ENCODE measurements at places on chromosomes 6 and 20.

GRCh38 chr20:31494131-31494530, 19.0 kb downstream of the REM1 start:
- no peak for DNase-seq

GRCh38 chr6:34508425-34508824, 42.5 kb downstream of the PACSIN1 start:
- DNase-seq, result no peak

DNA sequence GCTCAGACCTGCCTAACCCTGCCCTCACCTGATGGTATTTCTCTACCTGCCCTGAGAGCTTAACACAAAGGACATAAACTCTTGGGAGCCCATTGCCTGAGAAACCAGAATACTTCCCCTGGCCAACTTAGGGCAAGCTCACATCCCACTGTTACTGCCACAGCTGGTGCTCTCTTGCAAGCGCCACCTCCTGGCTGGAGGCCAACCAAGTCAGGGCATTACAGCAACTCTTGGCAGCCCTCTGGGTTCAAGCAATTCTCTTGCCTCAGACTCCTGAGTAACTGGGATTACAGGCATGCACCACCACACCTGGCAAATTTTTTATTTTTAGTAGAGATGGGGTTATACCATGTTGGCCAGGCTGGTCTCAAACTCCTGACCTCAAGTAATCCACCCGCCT, 70.1 kb downstream of the HECA start:
- no peak for DNase-seq

DNA sequence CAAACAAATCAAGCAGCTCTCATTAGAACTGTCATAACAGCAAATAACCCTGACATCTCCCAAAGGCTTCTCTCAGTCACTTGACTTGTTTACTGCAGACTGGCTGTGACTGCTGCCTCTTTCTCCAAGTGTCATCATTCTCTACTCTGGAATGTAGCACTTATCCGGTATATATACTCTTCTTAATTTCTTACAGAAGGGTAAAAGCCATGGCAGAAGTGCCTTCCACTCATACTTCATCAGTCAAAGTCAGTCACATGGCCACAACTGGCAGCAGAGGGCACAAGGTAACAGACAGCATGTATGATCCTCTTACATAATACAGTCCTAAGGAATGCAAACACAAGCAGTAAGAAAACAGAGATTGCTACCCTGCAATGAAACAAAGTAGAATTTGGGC, 9.3 kb downstream of the NAPB start:
- DNase-seq, result no peak

- DNase-seq, result no peak
These were observed 145.4 kb downstream of the NFATC2 start for GRCh38 chr20:51397137-51397536.

DNA sequence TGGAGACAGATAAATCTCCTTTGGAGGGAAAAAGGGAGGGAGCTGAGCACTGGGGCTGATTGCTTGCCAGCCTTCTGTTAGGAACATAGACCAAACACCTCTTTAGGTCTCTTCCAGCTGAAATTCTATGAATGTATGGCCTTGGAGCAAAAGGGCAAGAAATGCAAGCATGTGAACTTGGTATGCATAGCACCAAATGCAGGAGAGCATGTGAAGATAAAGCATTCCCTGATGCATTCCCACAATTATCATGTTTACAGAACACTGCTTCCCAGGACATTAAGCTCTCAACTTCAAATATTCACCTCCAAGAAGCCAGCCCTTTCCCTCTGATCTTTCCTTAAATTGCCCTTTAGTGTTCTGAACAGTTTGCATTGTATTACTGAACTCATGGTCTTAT, 15.6 kb downstream of the RIPOR2 start:
- no peak for DNase-seq

DNA sequence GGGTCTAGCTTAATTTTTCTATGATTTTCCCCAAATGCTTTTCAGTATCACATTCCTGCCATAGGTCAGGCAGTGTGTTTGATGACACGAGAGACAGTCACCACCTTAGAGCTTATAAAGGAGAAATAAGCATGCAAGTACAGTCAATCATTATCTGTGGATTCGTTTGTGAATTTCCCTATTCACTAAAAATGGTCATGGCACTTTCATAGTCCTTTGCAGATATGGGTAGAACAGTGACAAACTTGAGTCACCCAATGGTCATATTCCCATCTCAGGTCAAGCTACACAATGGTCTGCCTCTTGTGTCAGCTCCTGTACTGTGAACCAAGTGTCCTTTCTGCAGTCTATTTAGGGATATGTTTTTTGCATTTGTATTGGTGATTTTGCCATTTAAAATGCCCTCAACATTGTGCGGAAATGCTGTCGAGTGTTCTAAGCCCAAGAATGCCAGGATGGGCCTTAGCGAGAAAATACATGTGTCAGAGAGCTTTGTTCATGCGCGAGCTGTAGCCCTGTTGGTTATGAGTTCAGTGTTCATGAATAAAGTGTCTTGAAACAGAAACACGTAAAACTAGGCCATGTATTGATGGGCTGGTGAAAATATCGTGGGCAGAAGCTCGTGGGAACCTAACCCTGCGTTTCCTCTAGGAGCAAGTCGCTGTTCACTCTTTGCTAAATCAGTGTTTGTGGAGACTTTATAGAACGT, 19.8 kb downstream of the SUMO4 start:
- no peak for DNase-seq

DNA sequence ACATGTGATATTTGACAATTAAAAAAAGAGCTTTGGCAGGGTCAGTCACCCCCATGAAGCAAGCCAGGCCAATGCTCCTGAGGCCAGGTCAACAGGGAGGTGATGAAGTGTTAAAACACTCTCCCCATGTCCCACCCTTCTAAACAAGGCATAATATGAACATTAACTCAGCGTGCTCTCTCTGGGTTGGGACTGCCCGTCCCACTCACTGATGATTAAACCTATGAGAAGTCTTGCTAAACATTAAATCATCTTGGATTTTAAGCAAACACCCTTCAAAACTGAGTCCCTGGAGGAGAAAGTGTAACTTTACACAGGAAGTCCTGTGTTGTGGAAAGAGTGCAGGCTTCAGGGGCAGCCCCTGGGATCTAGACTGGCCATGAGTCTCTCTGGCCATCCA, 558.5 kb downstream of the CD83 start:
- no peak for DNase-seq

GRCh38 chr6:160227038-160227768, 31.4 kb downstream of the SLC22A2 start:
- no peak for DNase-seq

DNA sequence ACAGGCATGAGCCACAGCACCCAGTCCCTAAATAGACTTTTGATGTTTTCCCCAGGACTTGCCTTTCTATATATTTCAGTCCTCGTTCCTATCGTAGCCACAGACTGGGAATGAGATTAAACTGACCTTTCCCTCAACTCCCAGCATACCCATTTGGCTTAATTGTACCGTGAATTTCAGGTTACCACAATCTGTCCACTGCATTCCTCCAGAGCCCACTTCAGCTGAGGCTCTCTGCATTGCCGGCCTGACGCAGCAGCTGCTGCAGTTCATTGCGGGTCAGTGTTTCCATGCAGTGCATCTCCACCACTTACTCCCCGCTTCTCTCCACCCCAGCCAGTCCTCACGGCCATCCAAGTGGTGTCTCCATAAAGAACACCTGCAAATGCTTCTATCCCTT, 103.1 kb upstream of the RIN2 start:
- no peak for DNase-seq

GRCh38 chr6:20481281-20481680, 53.0 kb upstream of the CDKAL1 start:
- DNase-seq, result no peak

GRCh38 chr6:84785671-84786070, 21.3 kb upstream of the TBX18 start:
- no peak for DNase-seq

DNA sequence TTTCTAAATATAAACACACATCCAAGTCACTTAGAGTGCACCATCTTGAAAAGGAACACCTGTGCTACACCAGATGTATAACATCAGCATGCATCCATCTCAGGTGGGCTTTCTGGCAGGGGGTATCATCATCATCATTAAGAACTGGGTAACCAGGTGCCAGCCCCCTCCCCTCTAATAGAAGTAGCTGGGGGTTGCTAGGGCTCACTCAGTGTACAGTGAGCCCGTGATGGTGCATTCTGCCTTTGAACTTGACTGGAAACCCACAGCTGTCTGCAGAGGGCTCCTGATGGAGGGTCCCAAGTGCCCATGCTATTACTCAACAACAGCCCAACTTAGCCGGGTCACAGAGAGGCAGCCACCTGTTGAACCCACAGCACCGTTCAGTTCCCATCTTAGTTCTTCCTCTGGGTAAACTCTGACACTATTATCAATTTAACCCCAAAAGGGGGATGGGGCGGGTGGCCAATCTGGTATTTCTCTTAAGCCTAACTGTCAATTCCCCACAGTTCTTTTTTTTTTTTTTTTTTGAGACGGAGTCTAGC, 32.7 kb upstream of the CCND3 start:
- no peak for DNase-seq

- DNase-seq, result no peak
These were observed 65.3 kb downstream of the MTHFD1L start for GRCh38 chr6:150930841-150931240.

DNA sequence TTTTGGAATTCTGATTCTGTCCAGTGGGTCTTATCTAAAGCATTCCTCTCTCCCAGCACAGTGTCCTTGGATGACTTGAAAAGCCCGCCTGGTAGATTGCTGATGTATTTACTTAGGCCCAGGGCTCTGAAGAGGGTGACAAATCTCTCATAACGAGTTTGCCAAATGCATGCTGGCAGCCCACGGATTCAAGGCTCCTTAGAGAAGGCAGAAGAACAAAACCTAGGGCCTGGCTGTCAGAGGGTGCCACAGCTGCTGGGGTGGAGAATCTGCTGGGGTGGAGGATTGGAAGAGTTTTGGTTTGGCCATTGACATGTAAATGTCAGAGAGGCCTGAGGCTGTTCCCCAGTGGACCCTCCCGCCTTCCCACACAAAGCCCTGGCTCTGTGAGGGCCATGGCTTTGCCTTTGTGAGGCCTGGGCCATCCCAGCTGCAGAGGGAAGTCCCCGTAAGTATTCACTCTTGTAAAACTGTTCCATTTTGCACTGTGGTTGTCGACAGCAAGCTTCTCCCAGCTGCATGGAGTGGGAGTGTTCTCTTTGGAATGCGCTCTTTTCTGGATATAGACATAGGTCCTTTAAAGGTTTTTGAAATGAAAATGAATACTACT, 50.3 kb downstream of the ANKRD6 start:
- no peak for DNase-seq

GRCh38 chr20:49589747-49590146, 21.8 kb upstream of the PTGIS start:
- no peak for DNase-seq

- DNase-seq, result peak; percentile 53
These were observed 42.6 kb downstream of the TRIM27 start for GRCh38 chr6:28880894-28881780.

GRCh38 chr6:148513145-148514071, 170.8 kb downstream of the SASH1 start:
- DNase-seq, result no peak

- no peak for DNase-seq
These were observed 234.8 kb downstream of the PHACTR1 start for GRCh38 chr6:12951415-12951814.

- DNase-seq, result no peak
These were observed 19.3 kb upstream of the HBS1L start for GRCh38 chr6:135073756-135074393.

DNA sequence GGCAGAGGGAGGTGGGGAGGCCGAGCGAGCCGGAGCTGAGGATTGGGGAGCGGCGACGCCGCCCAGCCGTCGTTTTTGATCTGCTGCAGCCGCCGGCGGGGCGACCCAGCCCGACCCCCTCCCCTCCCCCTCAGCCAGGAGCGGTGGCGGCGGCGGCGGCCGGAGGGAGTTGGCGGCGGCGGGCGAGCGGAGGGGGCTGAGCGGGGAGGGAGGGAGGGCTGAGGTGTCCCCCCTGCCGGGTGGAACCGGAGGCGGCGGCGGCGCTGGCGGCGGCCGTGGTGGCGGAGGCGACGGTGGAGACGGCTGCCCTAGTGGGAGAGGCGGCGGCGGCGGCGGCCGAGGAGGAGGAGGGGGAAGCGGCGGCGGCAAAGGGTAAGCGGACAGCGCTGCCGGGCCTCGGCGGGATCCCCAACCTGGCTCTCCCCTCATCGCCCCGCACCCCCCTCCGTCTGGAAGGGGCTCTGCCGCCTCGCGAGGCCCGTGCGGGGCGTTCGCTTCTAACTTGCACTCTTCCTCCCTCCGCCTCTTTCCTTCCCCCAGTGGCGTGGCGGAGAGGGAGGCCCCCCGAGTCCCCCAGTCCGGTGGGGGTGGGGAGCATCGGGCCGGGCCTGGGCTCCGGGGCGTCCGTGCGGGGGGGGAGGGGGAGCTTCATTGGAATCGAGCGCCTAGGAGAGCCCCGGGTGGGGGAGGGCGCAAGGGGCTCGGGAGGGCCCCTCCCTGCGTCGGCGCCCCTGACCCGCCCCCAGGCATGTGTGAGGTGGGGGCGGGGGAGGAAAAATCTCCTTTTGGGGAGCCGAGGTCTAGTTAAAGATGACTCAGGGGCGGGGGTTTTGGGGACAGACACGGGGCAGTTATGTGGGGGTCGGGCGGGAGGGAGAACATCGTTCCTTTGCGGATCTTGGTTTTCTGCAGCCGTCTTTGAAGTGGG, at the start of gene TAB2:
TSS of gene TAB2 (plus strand) at position 69 of the 928 bp plus-strand sequence. CDS start 52,286 bp downstream, outside the sequence.
- DNase-seq, result peak; percentile 72

DNA sequence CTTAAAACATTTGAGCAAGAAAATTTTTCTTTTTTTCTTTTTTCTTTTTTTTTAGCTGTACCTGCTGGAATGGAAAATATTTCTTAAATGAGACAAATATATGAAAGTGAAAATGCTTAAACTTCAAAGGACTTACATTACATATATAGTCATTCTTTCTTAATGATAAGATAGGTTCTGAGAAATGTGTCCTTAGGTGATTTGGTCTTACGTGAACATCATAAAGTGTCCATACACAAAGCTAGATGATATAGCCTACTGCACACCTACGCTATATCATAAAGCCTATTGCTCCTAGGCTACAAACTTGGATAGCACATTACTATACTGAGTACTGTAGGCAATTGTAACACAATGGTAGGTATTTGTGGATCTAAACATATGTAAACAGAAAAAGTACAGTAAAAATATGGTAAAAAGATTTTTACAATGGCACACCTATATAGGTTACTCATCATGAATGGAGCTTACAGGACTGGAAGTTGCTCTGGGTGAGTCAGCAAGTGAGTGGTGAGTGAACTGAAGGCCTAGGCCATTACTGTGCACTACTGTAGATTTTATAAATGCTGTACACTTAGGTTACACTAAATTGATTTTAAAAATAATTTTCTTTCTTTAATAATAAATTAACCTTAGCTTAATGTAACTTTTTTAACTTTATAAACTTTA, 54.6 kb downstream of the RPP21 start:
- DNase-seq, result no peak

DNA sequence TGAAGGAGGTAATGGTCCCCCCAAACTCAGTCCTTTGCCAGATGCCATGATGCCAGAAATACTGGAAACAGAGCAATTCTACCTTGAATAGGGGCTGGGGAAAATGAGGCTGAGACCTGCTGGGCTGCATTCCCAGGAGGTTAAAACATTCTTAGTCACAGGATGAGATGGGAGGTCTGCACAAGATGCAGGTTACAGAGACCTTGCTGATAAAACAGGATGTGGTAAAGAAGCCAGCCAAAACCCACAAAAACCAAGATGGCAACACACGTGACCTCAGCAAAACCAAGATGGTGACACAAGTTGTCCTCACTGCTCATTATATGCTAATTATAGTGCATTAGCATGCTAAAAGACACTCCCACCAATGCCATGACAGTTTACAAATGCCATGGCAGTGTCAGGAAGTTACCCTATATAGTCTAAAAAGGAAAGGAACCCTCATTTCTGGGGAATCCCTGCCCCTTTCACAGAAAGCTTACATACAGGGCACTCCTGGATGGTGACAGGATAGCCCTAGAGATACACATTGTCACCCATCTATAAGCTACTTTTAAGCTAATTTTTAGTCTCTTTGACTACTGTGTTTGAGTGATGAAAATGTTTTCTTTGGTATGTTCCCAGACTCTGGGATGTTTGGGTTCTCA, 979.7 kb downstream of the TBC1D32 start:
- DNase-seq, result no peak

Data from GM13976 (cell line).